Upper lobe of right lung (tissue), 1 donor: ENCODE measurements at places on chromosomes 11 and 22. TPM values are rescaled to one million over a fixed set of nuclear protein-coding genes. Genes with fewer than 3 reads are reported as not detected.

DNA sequence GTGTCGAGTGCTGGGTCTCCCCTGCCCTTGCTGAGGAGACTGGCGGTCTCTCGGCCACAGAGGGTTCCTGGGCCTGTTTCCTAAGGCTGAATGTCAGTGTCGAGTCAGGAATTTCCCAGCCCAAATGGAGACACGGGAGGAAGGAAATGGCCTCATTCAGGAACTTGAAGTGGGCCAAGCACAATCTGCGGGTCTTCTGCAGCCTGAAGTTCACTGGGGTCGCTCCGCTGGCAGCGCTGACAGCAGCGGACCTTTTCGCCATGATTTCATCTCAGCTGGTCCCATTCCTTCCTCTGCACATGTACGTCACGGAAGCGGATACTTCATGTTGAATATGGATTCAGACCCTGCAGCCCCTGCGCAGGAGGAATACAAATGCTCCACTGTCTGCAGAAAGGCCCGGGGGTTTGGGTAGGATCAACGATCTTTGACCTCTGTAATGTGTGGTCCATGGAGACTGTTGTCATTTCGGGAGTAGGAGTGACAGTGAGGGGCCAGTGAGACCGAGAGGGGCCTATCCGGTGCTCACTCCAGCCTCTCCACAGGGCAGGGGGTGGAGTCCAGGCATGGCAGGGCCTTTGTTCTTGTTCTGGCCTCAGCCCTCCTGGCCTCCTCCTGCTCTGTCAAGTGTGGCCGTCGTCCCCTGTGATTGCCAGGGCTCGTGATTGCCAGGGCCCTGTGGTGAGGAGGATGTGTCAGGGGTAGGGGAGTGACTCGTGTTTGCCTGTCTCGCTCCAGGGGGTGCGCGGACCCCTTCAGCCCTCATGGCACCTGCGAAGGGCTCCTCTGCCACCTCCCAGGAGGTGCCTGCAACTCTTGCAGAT, 402.3 kb downstream of the TBC1D22A start:
- DNase-seq: peak; percentile 48

DNA sequence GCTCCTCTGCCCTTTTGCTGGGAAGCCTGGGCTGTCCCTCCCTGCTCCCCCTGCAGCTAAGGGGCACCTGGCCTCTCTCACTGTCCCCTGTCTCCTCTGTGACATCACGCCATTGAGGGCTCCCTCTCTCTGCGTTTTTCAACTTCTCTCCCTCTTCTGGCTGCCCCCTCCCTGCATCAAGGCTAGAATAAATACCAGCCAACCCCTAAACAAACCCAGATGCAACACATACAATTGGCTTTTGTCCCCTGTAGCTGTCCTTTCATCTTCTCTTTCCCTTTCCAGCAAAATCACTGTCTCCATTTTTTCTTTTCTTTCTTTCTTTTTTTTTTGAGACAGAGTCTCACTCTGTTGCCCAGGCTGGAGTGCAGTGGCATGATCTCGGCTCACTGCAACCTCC, 3.3 kb upstream of the MIEF1 start:
- no peak for DNase-seq

GRCh38 chr22:46753360-46753759, 9.1 kb upstream of the TBC1D22A start:
- no peak for DNase-seq

GRCh38 chr11:76849376-76849775, 11.3 kb upstream of the ACER3 start:
- no peak for DNase-seq

Gene EI24
- 69.6 TPM for total RNA-seq

DNA sequence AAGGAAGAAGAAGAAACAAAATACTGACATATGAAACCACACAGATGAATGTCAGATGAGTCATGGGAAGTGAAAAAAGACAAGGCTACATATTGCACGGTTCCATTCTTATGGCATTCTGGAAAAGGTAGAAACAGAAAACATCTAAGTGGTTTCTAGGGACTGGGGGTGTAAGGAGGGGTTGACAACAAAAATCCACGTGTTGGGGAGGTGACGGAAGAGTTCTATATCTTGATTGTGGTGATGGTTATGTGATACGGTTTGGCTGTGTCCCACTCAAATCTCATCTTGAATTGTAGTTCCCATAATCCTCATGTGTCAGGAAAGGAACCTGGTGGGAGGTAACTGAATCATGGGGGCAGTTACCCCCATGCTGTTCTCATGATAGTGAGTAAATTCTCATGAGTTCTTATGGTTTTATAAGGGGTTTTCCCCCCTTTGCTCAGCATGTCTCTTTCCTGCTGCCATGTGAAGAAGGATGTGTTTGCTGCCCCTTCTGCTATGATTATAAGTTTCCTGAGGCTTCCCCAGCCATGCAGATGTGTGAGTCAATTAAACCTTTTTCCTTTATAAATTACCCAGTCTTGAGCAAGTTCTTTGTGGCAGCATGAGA, 6.4 kb upstream of the ARFGAP3 start:
- DNase-seq: no peak

- DNase-seq: no peak
Measured at GRCh38 chr11:64850979-64851567, 6.6 kb upstream of the CDC42BPG start.

- DNase-seq: no peak
Measured at GRCh38 chr22:42813501-42813900, 43.6 kb downstream of the ARFGAP3 start.

DNA sequence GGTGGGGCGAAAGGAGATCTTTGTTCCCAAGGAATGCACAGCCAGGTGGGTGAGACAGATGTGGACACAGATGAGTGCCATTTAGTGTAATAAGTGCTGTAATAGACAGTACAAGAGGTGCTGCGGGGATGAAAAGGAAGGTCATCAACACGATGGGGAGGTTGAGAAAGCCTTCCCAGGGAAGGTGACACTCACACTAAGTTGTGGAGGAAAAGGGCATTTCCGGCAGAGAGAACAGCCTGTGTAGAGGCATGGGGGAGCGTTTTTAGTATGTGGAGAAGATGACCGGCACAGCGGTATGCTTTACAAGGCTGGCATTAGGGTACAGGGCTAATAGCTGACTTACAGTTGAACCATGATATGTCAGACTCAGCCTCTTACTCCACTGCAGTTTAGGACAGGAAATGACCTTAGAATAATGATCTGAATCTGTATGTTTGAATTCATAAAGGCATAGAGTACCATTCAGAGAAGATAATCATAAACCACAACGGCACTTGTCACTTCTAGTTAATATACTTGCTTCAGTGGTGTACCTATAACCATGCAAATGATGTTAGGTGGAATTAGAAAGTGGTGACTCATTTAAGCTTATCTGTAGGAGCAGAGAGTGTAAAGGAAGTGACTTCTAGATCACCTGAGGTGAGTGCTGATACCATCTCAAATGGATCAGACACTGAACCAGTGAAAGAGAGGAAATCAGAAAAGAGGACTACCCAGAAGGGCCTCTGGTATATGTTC, 60.6 kb downstream of the FAM83F start:
- no peak for DNase-seq

DNA sequence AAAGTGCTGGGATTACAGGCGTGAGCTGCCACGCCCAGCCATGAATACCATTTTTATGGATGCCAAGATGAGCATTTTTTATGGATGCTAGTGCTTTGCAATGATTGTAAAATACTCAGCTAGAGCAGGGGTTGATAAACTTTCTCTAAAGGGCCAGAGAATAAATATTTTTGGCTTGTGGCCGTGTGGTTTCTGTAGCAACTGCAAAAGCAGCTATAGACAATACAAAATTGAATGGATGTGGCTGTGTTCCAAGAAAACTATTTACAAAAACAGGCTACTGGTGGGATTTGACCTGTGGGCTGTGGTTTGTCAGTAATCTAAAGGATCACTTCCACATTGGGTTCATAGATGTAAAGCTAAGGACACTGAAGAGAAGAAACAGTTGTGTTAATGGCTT, 56.0 kb downstream of the COMMD9 start:
- DNase-seq: no peak

- no peak for DNase-seq
Measured at GRCh38 chr11:102661040-102661439, 35.9 kb upstream of the MMP20 start.

Gene PHF21B
- total RNA-seq: 0.12 TPM

Gene ISX
- not detected for total RNA-seq

Gene TIMM8B
- 33.9 TPM for total RNA-seq

DNA sequence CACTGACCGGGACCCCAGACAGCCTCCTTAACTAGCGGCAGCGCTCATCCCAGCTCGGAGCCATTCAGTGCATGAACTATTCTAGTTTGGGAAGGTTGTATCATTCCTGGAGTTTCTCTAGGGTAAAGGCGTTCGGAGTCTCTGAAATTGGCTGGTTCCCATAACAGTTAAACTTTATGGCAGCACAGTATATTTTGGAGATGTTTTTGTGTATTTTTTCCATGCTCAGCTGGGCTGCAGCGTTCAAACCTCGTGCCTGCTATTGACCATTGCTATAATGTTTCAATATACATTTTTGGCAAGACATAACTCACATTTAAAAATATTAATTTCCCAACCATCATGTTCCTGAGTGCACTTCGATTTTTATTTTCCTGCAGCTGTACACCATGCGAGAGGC, 169.7 kb downstream of the ST3GAL4 start:
- no peak for DNase-seq

Gene TRIM48
- not detected for total RNA-seq

Gene GLB1L2
- 4.9 TPM for total RNA-seq

Gene HDHD5
- total RNA-seq: 22.7 TPM

Gene ASPHD2
- 1.2 TPM for total RNA-seq

GRCh38 chr11:85854212-85854556, 999 bp upstream of the CCDC83 start:
- no peak for DNase-seq

DNA sequence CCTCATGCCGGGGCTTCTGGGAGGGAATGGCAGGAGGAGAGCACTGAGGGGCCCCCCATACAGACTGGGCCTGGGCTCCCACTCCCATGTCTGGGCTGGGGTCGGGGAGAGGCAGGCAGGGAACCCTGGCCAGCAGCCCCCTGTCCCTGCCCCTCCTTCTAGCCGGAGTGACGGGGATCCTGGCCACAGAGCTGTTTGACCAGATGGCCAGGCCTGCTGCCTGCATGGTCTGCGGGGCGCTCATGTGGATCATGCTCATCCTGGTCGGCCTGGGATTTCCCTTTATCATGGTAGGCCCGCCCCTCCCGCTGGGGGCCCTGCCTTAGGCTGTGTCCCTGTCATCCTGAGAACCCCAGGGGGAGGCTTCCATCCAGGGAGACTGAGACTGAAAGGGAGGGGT, 10.0 kb upstream of the MIF start:
- no peak for DNase-seq

Gene OSM
- total RNA-seq: 1.6 TPM

DNA sequence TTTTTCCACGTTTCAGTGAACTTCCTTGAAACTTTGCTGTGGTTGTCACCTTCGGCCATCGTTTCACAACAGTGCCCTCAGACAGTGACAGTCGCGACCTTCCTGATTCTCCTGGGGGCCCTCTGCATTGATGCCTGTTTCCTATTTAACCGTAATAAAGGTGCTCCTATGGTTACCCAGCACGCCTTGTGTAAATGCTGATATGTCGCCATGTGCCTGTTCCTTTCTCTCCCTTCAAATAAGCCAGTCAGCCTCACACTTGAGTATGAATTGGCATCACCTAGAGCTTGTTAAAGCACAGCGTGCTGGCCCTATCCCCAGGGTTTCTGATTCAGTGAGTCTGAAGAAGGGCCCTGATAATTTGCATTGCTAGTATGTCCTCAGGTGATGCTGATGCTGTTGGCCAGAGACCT, 104.8 kb downstream of the MICAL2 start:
- DNase-seq: no peak

- no peak for DNase-seq
Measured at GRCh38 chr22:27692243-27692642, 109.3 kb downstream of the MN1 start.

DNA sequence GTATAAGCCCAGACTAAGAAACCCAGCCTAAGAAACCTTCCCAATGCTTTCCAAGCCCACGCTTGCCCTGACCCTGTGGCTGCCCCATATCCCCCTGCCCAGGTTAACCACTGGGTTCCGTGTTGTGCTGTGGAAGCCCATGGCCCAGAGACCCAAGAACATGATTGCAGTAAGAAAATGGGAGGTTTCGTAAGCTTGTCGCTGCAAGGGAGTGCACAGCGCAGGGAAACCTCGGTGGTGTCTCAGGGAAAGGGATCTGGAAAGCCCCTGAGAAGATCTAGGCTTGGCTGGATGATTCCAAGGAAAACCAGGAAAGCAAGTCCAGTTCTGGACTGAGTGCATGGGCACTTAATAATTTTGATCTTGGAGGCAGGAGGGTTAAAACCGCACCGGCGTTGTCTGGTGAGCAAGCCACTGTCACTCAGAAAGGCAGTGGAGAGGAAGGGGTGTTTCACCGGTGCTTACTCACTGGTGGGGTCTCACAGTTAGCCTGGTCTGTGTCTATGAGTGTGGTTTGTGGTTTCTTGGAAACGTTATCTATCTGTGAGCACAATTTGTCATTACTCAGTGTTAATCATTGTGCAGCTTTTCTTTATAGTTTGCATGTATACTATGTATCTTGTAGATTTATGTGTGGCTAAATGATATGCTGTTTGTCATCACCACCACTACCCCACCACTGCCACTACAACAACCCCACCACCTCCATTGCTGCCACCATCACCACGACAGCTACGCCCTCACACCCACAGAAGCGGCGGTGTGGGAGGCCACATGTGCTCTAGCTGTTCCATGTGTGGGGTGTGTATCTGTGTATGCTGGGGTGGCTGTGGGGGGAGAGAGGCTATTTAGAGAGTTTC, 53.3 kb upstream of the PRDM11 start:
- no peak for DNase-seq

Gene CSF2RB
- 27.2 TPM for total RNA-seq

DNA sequence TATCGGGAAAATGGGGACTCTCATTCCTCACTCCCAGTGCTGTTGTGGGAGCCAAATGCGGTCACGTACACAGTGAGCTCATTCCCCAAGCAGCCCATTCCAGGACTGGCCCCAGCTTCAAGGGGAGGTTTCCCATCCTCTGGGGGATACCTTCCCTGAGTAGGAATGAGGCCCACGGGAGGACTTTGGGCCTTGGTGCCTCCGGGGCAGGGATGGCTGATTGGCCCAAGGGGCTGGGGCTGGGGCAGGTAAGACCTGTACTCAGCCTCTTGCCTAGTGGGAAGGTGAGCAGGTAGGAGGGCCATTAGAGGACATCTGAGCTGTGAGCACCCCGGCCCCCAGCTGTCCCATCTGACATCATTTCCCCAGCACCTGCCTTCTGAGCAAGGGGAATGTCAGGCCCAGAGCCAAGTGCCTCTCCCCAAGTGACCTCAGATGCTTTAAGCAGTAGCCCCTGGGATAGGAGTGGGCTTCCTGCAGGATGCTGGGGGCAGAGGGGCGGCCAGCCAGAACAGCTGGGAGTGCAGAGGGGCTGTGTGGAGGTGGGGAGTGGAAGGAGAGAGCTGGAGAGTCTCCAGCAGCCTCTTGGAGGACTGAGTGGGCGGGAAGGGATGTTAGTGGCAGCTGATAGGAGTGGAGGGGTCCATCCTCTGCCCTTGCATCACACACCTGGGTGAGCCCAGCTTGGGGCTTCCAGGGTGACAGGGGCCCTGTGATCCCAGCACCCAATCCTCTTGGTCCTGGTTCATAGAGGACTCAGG, 58.4 kb downstream of the CD82 start:
- peak; percentile 59 for DNase-seq

DNA sequence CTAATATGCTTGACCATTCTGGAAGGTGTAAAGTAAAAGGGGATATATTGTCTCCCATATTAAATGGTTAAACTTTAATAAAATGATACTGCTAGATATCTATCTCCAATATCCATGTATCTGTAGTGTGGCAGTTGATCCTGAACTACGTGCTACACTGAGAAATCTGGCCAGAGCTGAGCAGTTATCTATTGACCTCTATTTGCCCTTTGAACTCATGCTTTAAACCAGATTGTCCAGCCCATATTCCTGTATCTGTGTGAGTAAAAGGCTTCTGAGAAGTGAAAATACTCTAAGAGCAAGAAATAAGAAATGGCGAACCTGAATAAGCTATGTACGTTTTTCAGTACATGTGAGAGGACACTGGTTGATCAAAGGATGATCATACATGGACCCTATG, 39.0 kb upstream of the ANGPTL5 start:
- DNase-seq: no peak
